ENCODE measurements at places on chromosomes 11 and 22.

- no peak for DNase-seq
These were observed 38.8 kb downstream of the ADAMTS15 start for GRCh38 chr11:130486987-130487923.

DNA sequence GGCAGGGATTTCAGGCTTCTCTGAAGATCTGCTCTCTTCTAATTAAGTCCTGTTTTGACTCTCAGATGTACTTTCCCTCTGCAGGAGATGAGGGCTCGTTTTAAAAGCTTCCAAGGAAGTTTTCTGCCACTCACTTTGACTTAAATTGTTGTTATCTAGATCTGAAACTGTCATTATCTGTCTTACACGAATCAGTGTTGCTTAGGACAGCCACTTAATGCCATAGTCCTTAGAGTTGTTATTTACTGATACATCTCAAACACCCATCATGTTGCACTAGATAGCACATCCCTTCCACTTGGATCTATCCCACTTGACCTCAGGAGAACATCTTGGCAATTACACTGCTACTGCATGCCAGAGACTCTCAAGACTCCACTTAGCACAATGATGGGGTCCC is 86.9 kb upstream of the FAT3 start:
- DNase-seq: no peak

- peak; percentile 24 for DNase-seq
These were observed 34.2 kb upstream of the VPREB1 start for GRCh38 chr22:22210375-22210774.

- DNase-seq: peak; percentile 11
These were observed 43.4 kb downstream of the CPT1A start for GRCh38 chr11:68798221-68798813.

GRCh38 chr11:114413958-114414357 is 13.5 kb downstream of the RBM7 start:
- no peak for DNase-seq

DNA sequence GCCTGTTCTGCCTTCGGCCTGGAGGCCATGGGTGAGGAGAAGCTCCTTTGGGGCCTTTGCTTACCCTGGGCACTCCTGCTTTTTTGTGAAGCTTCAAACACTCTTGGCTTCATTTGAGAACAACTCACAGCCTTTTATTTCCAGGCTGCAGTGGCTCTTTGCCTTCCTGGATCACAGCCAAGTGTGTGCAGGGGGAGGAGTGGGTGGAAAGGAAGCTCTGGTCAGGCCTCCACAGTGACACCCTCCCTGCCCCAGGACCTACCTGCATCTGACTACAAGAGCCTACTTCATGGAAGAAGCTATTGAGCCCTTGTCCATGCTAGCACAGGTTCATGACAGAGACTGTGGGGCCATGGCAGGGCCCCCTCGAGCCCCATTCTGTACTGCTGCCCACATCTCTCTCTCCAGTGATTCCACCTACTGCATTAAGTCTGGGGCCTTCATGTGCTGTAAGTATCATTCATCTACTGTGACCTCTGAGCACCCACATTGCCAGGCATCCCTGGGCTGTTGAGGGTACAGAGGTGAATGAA is 52.3 kb downstream of the GAB4 start:
- no peak for DNase-seq

GRCh38 chr11:62575156-62575555 is 1.5 kb upstream of the EEF1G start:
- no peak for DNase-seq

DNA sequence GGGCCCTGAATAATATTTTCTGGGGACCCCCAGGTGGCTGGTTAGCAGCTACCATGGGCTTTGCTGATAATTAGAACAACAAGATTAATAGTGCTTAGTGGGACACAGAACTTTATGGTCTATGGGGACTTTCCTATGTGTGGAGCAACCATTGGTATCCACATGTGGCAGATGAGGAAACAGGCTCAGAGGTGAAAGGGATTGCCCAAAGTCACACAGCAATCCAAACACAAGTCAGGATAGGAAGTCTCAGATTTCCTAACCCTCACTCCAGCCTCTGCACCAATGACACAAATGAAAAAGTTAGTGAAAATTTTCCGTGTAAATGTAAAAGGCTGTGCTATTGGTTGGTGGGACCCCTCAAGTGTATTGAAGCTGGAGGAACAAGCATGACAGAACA is 15.3 kb upstream of the SLCO2B1 start:
- DNase-seq: no peak

- no peak for DNase-seq
These were observed 91.5 kb downstream of the MORC2 start for GRCh38 chr22:30876915-30877553.

DNA sequence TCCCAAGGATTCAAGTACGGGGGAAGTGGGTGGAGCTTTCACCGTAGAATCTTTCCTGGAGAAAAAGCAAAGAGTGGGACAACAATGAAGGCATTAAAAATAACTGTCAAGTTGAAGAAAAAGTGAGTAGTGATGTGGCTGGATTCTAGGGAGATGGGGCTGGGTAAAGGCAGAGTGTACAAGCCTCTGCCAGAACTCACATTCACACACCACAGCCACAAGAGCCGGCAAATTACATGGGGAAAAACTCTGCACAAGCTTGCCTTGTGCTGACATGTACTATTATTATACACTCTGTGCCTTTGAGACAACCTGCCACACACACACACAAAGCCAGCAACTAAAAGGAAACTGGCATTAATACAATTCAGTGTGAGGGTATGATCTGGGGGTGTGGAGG is 182.6 kb downstream of the LARGE1 start:
- no peak for DNase-seq

- DNase-seq: no peak
These were observed 4.0 kb downstream of the LRP4 start for GRCh38 chr11:46914363-46914762.

- DNase-seq: no peak
These were observed 42.5 kb upstream of the CEP126 start for GRCh38 chr11:101872171-101872882.

DNA sequence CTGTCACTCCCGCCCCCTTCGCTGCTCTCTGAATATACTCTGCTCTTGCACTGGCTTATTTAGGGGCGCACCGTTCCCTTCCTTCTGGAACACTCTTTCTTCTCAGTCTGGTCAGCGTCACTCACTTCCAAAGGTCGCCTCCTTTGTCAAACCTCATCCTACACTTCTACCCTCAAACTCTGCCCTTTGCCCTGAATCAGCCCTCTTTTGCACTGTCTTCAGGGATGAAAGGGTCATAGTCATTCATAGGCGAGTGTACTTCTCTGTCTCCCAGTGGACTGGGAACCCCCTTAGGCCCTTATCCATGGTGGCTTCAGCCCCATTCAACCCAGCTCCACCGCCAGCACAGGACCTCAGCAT is 15.4 kb downstream of the MOGAT2 start:
- DNase-seq: no peak

DNA sequence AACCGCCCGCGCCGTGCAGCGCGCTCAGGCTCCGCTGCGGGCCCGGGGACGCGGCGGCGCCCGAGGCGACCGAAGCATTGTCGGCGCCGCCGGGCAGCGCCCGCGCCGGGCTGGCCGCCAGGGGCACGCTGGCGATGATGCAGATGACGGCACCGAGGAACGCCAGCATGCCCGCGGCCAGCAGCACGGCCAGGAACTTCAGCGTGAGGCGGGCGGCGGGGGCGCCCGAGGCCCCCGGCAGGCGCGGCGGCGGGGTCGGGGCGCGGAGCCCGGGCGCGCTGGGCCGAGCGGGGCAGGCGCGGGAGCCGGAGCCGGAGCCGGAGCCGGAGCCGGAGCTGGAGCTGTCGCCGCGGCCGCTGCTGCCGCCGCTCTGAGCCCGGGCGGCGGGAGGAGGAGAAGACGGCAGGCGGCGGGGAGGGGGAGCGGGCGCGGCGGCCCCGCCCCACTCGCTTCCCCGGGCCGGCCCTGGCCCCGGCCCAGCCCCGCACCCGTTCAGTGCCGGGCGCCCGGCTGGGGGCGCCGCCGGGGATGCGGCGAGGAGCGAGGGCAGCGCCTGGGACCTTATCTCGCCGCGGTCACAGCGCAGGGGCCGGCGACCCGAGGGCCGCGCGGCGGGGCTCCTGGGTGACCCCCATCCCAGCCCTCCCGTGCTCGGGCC is at the start of gene NPTXR:
NPTXR (minus strand) TSS at position 372 of the 658 bp plus-strand sequence.
- no peak for DNase-seq

GRCh38 chr22:47607486-47607885 is 845.0 kb downstream of the TBC1D22A start:
- no peak for DNase-seq

- no peak for DNase-seq
These were observed 104.3 kb downstream of the TRAF6 start for GRCh38 chr11:36405585-36406367.

DNA sequence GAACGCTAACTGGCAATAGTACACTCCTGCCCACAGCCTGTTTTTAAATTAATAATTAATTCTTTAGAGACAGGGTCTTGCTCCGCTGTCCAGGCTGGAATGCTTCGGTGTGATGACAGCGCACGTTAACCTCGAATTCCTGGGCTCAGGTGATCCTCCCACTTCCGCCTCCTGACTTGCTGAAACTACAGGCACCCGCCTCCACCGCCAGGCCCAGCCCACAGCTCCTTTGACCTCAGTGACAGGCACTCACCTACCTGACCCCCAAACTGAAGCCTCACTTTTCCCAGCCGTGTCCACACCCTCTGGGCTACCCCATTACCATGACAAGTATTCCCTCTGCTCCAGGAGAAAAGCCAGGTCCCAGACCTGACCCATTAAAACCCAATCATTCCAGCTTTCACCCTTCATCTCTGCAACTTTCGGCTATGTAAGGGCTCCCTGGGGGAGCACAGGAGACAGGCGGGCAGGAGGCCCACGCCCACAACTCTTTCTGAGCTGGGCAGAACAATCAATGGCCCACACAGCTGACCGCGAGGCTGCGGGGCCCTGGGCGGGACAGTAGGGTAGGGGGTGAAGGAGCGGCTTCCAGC is 730 bp downstream of the LMNTD2 start:
- DNase-seq: no peak

DNA sequence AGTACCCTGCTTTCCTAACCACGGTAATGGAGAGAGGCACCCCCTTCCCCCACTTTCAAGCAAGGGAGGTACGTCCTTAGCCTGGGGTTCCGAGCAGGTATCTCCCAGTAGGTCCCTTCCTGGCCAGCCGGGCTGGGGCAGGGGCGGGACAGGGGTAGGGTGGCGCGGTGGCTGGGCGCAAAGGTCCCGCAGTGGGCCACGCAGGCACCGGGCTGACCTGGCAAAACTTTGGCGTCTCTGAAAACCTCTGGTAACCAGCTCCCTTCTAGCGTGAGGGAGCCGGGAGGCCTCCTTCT is 323 bp upstream of the P2RY2 start:
- no peak for DNase-seq

DNA sequence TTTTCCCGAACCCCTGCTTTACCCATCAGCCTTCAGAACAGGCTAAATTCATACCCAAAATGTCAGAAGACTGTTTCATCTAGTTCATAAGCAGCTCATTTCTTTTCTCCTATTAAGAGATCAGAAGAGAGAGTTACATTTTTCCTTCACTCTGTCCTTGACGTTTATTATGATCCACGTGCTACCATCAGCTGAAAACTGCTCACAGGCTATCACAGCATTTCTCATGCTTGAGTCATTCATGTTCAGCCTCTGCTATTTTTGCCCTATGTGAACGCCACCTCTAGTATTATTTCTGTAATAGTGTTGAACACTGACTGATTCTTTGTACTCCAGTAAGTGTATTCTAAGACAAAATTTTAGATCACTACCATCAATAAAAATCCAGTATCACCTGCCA is 51.9 kb downstream of the SLC1A2 start:
- no peak for DNase-seq

DNA sequence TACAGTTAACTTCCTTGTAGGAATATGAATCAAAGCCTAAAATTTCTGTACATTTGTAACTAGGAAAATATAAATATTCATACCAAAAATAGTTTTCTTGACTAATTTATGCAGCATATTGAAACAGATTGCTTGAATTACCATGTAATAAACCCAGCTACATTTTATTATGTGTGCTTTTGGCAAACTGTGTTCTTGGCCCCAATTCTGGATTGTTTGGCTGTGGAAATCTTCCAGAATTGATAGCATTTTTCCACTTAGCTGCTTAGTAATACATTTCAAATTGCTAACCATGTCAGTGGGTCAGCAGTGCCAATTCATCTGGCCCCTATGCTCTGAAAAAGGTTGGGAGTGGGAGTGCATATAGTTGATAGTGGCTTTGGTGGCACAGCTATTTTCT is 32.3 kb downstream of the PDHX start:
- DNase-seq: no peak

DNA sequence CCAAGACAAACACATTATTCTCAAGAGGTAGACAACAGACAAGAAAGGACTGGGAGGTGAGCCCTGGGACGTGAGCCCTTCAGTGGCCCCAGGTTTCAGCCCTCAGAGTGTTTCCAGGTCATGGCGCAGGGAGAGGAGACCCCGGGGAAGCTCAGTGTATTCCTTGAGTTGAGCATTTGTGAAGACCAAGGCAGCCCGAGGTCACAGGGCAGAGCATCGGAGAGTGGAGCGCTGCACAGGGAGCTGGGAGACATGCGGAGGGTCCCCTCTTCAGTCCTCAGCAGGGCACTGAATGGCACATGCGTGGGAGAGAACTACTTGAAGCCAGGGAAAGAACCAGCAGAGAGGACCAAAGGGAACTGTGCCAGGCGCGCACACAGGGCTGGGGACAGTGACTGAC is 11.7 kb downstream of the KRTAP5-6 start:
- no peak for DNase-seq

GRCh38 chr11:19253817-19254216 is 13.1 kb upstream of the E2F8 start:
- no peak for DNase-seq

DNA sequence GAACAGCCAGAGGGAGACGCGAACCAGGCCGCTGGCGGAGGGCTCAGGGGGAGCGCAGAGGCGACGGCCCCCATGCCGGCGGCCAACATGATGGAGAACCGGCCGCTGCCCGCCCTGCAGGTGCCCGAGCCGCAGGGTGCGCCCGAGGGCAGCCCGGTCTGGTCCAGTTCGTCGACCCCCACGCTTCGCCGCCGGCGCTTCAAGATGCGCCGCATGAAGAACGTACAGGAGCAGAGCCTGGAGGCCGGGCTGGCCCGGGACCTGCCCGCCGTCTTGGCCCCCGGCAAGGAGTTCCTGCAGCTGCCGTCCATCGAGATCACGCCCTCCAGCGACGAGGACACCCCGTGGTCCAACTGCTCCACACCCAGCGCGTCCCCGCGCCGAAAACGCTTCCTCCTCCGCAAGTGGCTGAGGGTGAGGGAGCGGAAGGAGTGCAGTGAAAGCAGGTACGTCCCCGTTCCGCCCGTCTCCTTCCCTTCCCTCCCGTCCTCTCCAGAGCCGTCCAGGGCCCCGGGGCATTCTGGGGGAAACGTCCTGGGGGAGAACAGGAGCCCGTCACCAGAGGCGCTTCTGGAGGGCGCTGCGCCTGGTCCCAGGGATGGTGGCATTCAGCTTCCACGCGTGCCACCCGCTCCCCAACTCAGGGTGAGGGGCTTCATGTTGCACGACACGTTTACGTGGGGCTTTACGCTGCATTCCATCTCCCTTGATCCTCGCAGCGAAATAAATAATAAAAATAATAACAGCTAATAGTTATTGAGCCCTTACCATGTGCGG is 840 bp downstream of the GRAMD1B start:
- peak; percentile 30 for DNase-seq

GRCh38 chr11:116537709-116538108 is 235.1 kb downstream of the BUD13 start:
- no peak for DNase-seq
